CD4-positive, alpha-beta T cell treated with Interleukin-15 for 1 hour (primary cell): ENCODE measurements at places on chromosomes 6 and 20.

- peak; percentile 38 for DNase-seq
Observed at GRCh38 chr6:13407709-13408695, 79.4 kb downstream of the GFOD1 start.

- DNase-seq = no peak
Observed at GRCh38 chr6:23414051-23414445, 712.0 kb upstream of the NRSN1 start.

- DNase-seq = no peak
Observed at GRCh38 chr6:57313711-57314471, 3.5 kb upstream of the PRIM2 start.

DNA sequence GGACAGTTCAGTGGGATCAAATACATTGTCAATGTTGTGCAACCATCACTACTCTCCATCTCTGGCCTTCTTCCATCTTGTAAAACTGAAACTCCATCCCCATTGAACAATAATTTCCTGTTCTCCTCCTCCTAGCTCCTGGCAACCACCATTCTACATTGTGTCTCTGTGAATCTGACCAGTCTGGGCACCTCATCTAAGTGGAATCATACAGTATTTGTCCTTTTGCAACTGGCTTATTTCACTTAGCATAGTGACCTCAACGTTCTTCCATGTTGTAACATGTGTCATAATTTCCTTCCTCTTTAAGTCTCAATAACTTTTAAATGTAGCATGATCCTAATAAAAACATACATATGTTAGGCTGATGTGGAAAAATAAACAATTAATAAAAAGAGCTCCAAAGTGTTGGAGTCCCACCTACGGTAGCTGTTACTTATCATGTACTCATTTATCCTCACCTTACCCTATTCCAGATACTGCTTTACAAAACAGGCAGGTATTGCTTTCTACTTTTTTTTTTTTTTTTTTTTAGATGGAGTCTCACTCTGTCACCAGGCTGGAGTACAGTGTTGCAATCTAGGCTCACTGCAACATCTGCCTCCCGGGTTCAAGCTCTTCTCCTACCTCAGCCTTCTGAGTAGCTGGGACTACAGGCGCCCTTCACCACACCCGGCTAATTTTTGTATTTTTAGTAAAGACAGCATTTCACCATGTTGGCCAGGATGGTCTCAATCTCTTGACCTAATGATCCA, 91.9 kb downstream of the TNFAIP3 start:
- peak; percentile 30 for DNase-seq

DNA sequence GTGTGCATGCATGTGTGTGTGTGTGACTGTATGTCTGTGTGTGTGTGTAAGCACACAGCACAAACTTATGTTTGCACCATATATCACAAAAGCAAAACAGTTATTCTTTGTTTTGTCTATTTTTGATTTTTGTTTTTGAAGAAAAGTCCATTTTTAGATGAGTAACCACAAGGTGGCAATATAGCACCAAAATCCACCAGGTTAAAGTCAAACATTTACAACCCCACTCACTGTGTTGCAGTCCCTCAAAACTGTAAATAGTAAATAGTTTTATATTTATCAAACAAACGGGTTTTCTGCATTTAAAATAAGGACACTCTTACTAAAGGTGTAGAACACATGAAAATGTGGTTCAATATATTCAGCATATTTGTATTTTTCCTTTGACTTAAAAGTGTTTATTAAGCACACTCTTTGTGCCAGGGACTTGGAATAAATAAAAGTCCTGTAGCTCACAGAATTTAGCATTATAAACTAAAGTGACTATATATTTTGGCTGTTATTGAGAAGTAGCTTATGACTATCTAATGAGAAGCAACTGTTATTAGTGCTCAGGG, 118.5 kb downstream of the GFRAL start:
- DNase-seq = no peak

DNA sequence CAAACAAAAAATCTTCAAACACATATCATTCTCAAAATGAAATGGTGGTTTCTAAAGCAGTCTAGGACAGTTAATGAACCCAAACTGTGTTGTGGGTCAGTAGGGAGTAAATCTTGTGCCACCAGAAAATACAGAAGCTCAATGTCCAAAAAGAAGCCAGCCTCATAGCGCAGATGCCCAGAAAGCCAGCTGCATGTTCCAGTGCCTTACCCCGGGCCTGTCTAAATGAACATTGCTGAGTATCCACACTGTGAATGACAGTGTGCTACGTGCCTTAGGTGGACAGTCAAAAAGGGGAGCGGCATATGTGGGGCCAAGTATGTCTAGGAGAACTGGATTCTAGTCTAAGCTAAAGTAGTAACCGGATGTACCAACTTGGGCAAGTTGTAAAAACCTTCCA, 10.9 kb downstream of the FYN start:
- no peak for DNase-seq

GRCh38 chr6:108738684-108739416, 109.4 kb upstream of the ARMC2 start:
- DNase-seq = no peak

GRCh38 chr6:136333824-136334464, 44.3 kb upstream of the BCLAF1 start:
- no peak for DNase-seq

GRCh38 chr6:56798163-56798562, 155.5 kb upstream of the DST start:
- no peak for DNase-seq

DNA sequence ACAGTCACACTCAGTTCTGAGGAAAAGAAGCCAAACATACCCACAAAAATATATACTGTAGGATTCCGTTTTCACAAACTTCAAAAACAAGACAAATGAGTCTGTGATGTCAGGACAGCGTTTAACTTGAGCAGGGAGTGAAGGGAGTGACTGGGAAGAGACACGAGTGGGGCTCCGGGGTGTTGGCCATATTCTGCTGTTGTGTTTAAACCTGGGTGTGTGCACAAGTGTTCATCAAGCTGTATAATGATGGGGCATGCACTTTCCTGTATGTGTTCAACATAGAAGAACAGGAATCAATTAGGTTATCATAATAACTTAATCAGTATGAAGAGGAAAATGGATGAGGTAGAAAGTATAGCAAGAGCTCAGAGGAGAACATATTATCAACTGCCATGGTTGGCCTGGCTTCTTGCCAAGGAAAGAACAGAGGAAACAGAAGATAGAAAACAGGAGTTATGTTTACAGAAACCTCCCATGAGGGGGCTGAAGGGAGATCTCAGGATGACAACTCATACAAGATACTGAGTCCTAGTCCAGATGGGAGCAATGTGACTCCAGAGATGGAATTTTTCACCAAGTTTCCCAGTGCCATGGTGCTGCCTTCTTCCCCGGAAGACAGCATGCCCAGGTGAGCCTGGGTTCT, 15.1 kb upstream of the AFDN start:
- no peak for DNase-seq

DNA sequence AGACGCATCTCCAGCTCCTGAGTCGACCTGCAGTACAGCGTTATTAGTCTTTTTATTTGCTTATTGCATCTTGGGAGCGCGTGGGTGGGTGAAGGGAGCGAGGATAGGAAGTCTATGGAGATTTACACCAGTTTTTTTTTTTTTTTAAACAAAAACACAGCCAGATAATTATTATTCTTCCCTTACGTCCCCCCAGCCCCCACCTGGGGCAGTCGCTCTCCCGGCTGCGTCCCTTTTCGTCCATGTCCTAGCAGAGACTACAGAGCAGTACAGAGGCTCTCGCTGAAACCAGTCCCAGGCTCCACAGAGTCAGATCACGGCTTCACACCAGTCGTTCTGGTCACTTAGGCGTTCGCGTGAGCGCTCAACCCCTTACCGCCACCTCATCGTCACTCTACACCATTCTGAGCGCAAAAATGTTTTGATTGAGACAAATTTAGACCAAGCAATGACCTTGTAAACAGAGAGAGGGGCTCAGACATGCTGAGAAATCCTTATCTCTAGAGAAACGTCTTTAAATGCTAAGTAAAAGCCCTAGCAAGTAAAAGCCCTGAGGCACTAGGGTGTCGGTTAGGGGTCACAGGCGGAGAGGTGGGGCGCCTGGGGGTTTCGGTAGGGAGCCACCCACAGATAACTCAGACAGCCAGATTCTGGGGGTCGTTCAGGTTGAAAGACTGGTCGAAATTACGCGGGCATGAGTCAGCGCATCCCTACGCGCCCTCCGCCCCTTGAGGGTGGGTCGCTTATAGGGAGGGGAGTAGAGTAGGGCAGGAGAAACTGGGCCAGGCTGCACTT, 975 bp upstream of the PPT2 start:
- no peak for DNase-seq

DNA sequence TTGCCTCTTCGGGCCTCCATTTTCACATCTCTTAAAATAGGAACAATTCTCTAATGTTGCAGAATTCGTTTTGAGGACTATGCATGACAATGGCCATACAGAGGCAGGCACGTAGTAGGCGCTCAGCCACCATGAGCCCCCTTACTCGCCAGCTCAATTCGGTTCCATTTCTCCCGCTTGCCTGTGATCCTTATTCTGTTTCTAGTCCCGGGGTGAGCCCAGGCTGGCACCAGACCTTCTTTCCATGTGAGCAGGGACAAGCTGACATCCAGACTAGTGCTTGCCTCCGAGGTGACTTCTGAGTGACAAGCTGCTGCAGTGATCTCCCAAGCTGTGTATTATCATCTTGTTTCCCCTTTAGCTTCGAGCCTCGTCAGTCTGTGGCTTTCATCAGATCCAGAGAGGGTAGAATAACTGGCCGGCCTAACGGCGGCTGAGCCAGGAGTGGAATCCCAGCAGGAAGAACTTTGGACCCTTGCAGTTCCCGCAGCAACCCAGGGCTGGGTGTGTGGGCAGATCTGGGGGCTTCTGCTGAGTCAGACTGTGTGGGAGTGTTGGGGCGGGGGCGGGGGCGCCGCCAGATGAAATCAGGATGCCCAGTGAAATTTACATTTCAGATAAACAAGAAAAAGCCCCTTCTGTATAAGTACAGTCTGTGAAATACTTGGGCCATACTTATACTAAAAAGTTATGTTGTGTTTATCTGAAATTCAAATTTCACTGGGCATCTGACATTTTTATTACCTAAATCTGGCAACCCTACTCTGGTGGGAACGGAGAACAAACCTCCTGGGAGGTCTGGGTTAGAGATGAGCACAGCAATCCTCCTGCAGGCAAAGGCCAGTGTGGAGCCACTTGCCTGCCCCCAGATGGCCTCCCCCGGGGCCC, 10.9 kb downstream of the BANF2 start:
- no peak for DNase-seq

- no peak for DNase-seq
Observed at GRCh38 chr6:121497970-121498375, 62.5 kb downstream of the GJA1 start.

- no peak for DNase-seq
Observed at GRCh38 chr6:127462376-127462775, 3.2 kb upstream of the KIAA0408 start.

GRCh38 chr6:39339096-39339867, 16.8 kb upstream of the KCNK16 start:
- DNase-seq = no peak

DNA sequence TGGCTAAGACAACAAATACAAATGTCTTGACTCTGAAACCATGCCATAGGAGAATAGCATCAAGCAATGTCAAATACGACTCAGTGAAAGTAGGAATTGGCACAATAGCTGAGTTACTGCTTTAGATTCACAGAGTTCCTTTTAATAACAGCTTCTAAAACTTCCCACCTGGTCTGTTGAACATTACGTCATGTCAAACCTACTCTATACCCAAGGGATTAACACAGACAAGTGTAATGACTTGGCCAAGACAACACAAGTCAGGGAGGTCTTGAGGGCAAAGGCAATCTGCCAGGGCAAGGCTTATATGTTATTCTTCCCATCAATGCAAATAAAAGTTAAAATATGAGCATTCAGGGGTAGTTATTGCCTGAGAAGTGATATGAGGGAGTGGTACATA, 265.1 kb upstream of the PRDM1 start:
- no peak for DNase-seq

DNA sequence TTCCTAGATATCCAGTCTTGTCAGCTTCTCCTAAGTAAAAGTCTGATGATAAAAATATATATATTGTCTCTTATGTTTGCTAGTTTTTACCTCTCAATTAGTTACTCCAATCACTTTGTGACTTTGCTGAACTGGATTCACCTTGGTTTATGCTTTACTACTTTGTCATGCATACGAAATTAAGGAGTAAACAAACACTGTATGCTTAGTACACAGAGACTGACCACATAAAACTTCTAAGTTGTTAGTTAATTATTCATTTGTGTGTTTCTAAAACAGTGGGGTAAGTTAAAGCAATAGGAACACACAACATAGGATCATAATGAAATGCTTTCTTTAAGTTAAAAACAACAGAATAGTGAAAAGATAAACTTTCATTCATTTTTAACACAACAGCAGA, 877.3 kb upstream of the MAP3K7 start:
- DNase-seq = no peak

- no peak for DNase-seq
Observed at GRCh38 chr6:108597572-108598304, 37.0 kb downstream of the FOXO3 start.

- no peak for DNase-seq
Observed at GRCh38 chr6:7282097-7282906, 30.7 kb downstream of the SSR1 start.

DNA sequence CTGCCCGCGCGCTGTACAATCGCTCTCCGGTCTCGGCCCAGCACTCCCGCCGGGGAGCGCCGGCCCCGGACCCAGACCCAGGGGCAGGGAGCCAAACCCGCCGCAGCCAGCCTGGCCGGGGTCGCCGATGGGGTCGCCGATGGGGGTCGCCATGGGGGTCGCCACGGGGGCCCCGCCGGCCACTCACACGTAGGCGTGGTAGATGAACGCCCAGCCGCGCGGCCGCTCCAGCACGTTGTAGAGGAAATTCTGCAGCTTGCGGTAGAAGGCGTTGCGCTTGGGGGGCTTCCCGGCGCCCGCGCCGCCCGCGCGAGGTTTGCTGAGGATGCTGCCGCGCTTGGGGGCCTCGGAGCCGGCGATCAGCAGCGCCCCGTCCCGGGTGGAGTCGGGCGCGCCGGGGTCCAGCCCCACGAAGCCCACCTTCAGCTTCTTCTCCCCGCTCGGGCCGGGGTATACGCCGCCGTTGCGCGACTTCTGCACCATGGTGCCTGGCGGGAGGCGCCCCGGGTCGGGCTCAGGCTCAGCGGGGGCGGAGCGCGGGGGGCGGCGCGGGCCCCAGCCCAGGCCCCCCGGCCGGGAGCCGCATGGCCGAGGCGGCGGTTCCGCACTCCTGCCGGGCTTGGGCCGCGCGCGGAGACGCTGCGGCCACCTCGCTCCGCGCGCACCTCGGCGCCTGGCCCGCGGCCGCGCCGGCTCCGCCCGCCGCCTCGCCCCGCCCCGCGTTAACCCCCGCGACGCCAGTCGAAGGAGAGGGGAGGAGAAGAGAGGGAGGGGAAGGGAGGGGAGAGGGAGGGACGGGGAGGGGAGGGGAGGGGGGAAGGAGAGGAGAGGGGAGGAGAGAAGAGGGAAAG, at the start of gene KCNQ2:
TSS of gene KCNQ2 (minus strand) at position 675 of the 851 bp plus-strand sequence. CDS start at position 483, 192 bp downstream.
- no peak for DNase-seq

- no peak for DNase-seq
Observed at GRCh38 chr6:116482780-116483179, 21.6 kb downstream of the CALHM6 start.
